Peyer's patch (tissue), 4 donors: ENCODE measurements at places on chromosomes 12 and 14. TPM values are rescaled to one million over a fixed set of nuclear protein-coding genes. Genes with fewer than 3 reads are reported as not detected.

Gene ELK3
- 5.1 TPM for total RNA-seq

Gene RBMS2
- total RNA-seq = 10.7 TPM

Gene TCL1B
- not detected for total RNA-seq

Gene ACOT6
- not detected for total RNA-seq

Gene TEX22
- total RNA-seq = 0.35 TPM

Gene IL23A
- total RNA-seq = not detected

Gene NTS
- total RNA-seq = 72.8 TPM

Gene SELPLG
- 4.4 TPM for total RNA-seq

Gene MIPOL1
- total RNA-seq = 8.9 TPM

Gene RPGRIP1
- total RNA-seq = not detected

Gene ADCY4
- total RNA-seq = 12.1 TPM

Gene FAR2
- total RNA-seq = 31.0 TPM

Gene RPL10L
- total RNA-seq = 5.7 TPM

Gene LMBR1L
- 34.7 TPM for total RNA-seq

Gene ISM2
- total RNA-seq = not detected

Gene AQP6
- total RNA-seq = not detected

Gene MYO1A
- total RNA-seq = 1,001 TPM

Gene IL26
- not detected for total RNA-seq

Gene ZDHHC22
- total RNA-seq = not detected

Gene CTSG
- total RNA-seq = not detected

Gene EMC9
- 38.7 TPM for total RNA-seq

Gene GALNT8
- 17.7 TPM for total RNA-seq

Gene SLC6A12
- 7.9 TPM for total RNA-seq

Gene SIX6
- not detected for total RNA-seq

Gene PPM1A
- total RNA-seq = 103 TPM

Gene CLEC4C
- total RNA-seq = not detected
